Sigmoid colon (tissue), 7 donors: ENCODE measurements at places on chromosomes 4 and X. TPM values are rescaled to one million over a fixed set of nuclear protein-coding genes. Genes with fewer than 3 reads are reported as not detected.

- DNase-seq = peak; percentile 61
- H3K27me3 ChIP-seq = peaks cover 55% of the 10 kb centered on the region
- H3K4me1 ChIP-seq = no peaks in the 10 kb centered on the region
These were observed 6.7 kb upstream of the MSX1 start for GRCh38 chr4:4852591-4853362.

DNA sequence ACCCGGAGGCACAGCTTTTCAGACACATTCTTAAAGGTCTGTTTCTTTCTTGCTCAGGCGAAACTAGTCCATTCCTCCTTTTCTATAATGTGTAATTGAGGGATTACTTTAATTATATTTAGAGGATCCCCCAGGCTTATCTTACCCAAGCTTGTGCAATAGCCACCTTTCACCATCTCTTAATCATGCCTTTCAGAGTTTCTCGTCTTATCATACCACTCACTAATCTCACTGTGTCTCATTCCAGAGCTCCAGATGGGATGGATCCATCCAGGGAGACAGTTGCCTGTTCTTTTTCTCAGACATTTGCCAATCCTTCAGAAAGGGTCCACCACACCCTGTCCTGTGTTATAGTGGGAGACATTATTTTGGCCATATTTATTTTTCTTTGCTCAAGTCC is 12.5 kb downstream of the SPARCL1 start:
- no peaks in the 10 kb centered on the region for H3K27me3 ChIP-seq
- H3K4me1 ChIP-seq = no peaks in the 10 kb centered on the region
- DNase-seq = no peak

DNA sequence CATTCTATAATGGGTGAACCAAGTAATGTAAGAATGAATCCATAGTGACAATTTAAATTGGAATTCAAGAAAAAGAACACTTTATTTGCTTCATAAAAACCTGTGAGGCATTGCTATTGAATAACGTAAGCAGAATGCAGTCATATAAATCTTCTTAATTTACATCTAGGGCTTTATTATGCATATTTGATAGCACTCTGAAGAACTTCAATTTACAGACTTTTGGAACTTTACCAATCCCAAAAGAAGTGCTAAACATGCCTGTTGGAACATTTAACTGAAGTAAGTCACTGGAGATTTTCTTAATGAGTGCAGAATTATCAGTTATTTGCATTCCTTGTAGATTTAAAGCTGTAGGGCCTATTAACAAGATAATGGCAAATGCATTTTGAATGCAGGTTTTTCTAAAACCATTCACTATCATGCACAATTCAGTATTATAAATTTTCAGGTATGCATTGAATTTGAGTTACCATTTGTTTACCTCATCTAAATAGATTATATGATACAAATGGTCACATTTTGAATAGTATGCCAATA is 1181.2 kb downstream of the ARAP2 start:
- no peak for DNase-seq
- H3K4me3 ChIP-seq = no peak overlapping the region
- no peaks in the 10 kb centered on the region for H3K36me3 ChIP-seq
- H3K4me1 ChIP-seq = no peaks in the 10 kb centered on the region
- no peaks in the 10 kb centered on the region for H3K27me3 ChIP-seq

- H3K4me1 ChIP-seq = no peaks in the 10 kb centered on the region
- H3K36me3 ChIP-seq = no peaks in the 10 kb centered on the region
- no peak overlapping the region for H3K27ac ChIP-seq
These were observed 43.9 kb downstream of the SEL1L3 start for GRCh38 chr4:25818876-25819275.

The GPR50 gene
- total RNA-seq = not detected

The C4orf50 gene
- 0.16 TPM for total RNA-seq

The CFAP299 gene
- 1.4 TPM for total RNA-seq
